ENCODE measurements at places on chromosomes 4 and X.

DNA sequence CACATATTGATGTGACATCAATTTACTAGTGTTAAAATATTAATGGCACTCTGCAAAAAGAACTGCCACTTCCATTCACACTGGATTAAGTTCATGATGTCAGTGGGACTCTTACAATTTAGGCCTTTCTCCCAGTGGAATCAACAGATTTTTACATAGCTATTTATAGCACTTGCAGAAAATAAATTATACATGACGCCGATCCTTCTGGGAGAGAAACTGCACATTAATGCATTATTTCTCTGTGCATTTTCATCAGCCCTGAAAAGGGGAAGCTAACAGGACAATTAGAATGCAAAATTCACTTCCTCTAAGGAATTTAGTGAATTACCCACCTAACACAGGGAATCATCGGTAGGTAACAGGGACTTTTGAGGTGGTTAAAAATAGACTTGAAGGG, 15.7 kb downstream of the LGI2 start:
- no peak for DNase-seq

GRCh38 chrX:57417827-57418226, 131.3 kb downstream of the FAAH2 start:
- DNase-seq, result no peak

DNA sequence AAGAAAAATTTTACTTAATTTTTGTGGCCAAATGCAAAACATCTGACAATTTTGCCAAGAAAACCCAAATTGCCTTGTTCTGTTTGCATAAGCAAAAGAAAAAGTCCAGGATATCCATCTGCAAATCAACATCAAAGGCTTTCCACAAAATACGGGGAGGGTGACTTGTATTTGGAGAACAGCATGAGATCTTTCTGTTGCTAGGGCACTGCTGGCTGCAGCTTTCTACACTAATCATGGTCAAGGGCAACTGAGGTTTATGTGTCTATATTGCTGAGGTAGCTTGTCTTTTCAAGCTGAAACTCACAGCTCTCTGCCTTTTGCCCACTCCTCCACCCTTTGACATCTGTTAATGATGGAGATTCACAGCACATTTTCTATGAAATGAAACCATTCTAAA, 389.1 kb downstream of the NKX6-1 start:
- no peak for DNase-seq

DNA sequence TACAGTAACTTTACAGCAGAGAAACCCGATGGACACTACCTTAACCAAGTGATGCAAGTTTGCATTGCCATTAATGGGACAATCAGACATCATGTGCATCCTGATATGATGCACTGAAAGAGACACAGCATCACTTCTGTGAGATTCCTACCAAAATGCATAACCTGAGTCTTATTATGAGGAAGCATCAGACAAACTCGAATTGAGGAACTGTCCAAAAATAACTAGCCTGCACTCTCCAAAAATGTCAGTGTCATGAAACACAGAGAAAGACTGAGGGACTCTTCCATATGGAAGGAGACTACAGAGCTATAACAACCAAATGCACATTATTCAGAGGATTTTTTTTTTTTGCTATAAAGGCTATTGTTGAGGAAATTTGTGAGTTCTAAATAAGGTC, 66.6 kb upstream of the IQSEC2 start:
- DNase-seq, result no peak

GRCh38 chr4:145527773-145528172, 46.1 kb downstream of the SMAD1 start:
- no peak for DNase-seq

DNA sequence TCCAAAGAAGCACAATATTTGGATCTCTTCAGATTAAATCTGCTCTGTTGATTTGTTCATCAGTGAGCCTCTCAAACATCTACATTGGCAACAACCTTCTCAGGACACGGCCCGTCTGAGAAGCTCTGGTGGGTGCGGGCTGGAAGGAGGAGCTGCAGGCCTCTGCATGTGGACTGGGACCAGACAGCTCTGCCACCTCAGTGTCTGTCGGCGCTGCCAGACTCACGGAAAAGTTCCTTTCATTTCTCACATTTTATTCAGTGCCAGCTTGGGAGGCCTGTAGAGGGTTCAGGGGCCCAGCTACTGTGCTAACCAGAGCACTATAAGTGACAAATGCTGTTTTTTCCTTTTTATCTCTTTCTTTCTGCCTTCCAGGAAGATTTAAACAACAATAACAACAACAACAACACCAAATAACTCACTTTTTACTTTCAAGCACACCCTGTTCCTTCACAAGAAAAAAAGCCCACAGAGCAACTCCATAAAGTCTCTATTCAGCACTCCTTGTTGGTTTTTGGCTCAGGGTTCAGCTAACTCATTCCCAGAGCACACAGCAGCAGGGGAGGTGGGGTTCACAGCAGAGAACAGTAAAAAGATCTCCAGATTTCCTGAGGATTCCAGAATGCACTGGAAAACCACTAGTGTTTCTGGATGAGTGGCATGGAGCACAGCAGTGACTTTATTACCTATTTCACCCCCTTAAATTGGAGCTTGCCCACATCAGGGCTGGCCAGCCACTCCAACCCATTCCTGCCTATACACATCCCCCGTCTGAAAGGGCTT, 23.2 kb upstream of the HOPX start:
- DNase-seq, result no peak

GRCh38 chr4:54505996-54506395, 151.8 kb upstream of the KIT start:
- no peak for DNase-seq

GRCh38 chrX:106999002-106999975, 723 bp downstream of the MORC4 start:
- peak; percentile 12 for DNase-seq

DNA sequence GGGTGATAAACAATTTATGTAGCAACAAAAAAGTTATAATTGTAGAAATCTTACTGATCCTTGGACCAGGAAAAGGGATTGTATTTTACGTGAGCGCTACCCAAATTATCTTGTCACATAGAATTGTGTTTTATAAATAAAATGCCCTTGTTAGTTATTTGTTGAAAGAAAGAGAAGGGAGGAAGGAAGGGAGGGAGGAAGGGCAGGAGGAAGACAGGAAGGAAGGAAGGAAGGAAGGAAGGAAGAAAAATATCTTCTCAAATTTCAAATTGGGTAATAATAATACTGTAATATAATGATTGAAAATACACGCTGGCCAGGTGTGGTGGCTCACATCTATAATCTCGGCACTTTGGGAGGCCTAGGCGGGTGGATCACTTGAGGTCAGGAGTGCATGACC, 206.2 kb upstream of the TLL1 start:
- DNase-seq, result no peak

DNA sequence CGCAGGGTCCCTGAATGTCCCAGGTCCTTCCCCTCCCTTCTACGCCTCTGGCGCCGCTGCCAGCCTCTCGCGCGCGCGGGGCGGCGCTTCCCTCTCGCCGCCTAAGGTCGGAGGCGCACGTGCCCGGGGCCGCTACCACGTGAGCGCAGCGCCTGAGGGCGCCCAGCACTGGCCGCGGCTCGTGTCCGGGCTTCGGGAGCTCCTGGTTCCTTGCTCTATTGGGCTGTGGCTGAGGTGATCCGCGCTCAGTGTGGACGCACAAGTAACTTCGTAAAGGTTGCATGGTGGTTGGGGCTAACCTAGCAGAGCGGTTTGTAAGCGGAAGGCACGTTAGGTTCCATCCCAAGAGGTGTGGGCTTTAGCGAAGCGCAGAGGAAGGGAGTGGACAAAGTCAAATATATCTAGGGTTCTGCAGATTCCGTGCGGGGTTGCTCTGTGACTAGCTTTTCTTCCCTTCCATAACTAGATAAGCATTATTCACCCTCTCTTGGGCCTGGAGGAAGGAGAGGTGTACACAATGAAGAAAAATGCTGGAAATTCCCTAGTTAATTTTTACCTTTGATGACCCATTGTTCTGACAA, 1.8 kb downstream of the TLL1 start:
- no peak for DNase-seq

- no peak for DNase-seq
Observed at GRCh38 chr4:136476753-136477152, 1055.5 kb downstream of the PCDH18 start.

DNA sequence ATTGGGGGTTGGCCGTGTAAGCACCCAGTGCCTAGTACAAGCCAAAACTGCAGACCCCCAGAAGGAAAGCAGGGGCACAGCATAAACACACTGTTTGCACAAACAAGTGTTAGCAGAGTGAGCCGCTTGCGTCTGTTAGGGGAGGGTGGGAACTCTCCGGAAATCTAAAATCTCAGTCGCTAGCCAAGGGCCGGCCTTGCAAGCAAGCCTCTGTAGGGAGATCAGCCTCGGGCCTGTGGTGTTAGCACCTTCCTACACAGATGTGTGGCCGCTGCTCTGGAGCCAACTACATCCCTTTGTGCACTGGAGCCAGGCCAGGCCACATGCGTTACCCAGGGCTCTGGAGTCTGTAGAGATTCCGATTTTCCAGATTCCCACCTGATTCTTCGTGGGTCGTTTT, 67.1 kb downstream of the GPR143 start:
- DNase-seq, result no peak

DNA sequence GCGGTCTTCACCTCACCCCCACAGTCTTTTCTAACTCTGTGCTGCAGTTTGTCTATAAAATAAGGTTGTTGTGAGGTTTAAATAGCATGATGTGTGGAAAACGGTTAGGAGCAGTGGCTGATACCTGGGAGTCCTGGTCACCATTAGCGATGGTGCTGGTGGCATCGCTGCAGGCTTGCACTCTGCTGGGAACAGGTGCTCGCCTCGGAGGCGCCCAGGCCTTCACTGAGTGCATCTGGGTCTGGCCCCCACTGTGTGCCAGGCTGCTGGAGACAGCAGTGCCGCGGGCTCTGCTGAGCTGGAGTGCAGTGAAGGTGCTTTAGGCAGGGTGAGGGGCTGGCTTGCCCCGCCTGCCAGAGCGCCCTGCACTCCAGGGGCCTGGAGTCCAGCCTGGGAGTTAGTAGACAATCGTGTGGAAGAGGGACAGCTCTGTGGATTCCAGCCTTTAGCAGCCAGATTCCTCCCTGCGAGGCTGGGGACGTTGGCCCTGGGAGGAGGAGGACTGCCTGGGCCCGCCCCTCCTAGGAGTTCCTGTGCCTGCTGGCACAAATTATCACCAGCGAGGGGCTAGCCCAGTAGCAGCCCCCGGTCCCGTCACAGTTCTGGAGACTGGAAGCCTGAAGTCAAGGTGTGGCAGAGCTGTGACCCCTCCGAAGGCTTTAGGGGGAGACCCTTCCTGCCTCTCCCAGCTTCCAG, 7.3 kb downstream of the RGS12 start:
- DNase-seq, result no peak

GRCh38 chr4:83124111-83124780, 9.7 kb upstream of the PLAC8 start:
- no peak for DNase-seq

GRCh38 chr4:1053080-1053661, 41.7 kb downstream of the FGFRL1 start:
- DNase-seq, result no peak

GRCh38 chrX:35682476-35682875, 115.7 kb upstream of the MAGEB16 start:
- no peak for DNase-seq

DNA sequence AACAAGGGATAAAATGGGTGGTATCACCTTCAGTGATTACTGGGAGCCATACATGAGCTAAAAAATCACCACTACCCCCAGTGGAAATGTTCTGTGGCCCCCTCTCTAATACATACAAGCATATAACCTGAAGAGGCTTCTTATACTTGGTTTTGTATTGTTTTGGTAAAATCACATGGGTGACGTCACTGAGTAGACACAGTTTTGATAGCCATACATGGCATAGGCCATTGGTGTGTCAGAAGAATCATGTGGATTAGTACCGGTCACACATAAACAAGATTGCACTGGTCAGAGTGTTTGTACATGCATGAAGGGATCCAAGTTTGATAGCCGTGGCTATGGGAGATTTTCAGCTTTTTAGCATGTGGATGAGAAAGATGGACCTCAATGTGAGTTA, 131.9 kb upstream of the RADX start:
- DNase-seq, result no peak

GRCh38 chr4:22991576-22991975, 298.8 kb downstream of the GBA3 start:
- no peak for DNase-seq

DNA sequence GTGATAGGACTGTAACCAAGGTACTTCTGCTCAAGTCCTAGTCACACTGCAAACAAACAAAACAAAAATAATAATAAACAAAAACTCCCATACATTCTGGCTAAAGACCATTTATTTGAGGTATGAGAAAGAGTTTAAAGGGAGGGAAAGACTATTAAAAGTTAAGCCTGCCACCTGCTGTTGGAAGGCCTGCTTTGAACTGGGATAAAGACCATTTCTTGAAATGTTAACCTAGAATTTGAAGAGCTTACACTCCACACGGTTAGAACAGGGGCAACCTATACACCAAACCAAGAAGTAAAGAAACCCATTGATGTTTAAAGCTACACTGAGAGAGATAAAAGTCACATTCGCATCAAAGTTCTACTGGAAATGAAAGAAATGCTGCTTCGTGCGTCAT, 548.7 kb upstream of the DIPK2B start:
- no peak for DNase-seq

- DNase-seq, result no peak
Observed at GRCh38 chr4:81307991-81308390, 93.0 kb upstream of the PRKG2 start.

- DNase-seq, result no peak
Observed at GRCh38 chr4:73606465-73606974, 13.7 kb downstream of the RASSF6 start.

- DNase-seq, result no peak
Observed at GRCh38 chrX:38595801-38596200, 34.5 kb downstream of the TSPAN7 start.

DNA sequence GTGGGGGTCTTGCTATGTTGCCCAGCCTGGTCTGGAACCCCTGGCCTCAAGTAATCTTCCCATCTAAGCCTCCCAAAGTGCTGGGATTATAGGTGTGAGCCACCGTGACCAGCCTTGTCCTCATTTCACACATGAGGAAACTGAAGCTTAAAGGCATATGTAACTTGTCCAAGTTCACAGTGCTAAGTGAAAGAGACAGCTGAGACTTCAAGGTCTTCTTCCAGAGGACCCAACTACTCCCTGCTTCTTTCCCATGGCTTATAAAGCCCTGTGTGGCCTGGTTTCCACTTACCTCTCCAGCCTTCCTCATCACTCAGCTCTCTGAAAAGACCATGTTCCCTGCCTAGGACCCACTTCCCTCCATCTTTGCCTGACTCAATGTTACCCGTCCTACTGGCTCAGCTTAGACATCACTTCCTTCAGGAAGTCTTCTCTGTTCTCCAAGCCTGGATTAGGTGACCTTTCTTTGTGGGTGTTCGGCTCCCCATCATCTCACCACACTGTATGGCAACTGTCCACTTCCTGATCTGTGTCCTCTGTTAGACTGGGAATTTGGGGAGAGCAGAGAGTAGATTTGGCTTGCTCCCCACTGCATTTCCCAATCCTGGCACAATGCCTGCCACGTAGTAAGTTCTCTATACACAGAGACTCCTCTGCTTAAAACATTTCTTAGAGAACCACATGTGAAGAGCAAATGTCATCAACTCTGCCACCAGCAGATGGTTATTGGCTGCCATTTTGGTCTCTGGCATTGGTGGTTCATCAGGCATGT, 30.4 kb upstream of the LAMP2 start:
- no peak for DNase-seq

DNA sequence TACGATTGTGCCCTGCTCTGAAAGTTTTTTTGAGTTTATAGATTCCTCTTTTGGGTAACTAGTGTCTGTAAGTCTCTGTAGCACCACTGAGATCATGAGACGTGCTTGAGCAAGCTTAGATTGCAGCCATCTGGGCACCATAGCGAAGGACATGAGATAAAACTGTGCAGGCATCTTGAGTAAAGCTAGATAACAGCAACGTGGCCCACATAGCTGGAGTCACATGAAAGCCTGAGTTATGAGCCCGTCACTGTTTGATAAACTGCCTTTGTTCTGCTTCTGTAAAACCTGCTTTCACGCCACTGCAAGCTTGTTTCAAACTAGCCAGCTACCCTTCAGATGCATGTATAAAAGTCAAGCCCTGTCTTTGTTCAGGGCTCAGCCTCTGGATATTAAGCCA, 359.1 kb upstream of the CXorf51A start:
- DNase-seq, result no peak
